ENCODE measurements at places on chromosomes 6 and 20.

DNA sequence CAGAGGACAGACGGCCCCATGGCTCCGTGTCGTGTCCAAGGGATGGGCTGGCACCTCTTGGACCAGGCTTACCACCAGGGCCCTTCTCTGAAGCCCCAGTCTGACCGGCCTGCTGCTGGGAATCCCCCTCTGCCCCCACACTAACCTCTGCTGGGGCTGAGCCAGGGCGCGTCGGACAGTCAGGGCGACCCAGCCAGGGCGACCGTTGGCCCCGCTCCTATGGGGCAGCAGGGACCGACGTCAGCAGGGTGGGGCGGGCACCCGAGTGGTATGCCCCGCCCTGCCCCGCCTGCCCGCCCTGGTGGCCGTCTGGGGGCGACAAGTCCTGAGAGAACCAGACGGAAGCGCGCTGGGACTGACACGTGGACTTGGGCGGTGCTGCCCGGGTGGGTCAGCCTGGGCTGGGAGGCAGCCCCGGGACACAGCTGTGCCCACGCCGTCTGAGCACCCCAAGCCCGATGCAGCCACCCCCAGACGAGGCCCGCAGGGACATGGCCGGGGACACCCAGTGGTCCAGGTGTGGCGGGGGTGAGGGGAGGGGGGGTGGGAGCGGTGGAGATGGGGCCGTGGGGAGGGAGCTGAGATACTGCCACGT is at the start of gene SLC17A9:
SLC17A9 (plus strand) TSS at position 337 of the 595 bp plus-strand sequence; CDS start at position 459, 122 bp downstream.
- peak; percentile 63 for DNase-seq

- DNase-seq, result peak; percentile 34
Observed at GRCh38 chr6:28218312-28219248, 6.5 kb upstream of the ZSCAN9 start.

DNA sequence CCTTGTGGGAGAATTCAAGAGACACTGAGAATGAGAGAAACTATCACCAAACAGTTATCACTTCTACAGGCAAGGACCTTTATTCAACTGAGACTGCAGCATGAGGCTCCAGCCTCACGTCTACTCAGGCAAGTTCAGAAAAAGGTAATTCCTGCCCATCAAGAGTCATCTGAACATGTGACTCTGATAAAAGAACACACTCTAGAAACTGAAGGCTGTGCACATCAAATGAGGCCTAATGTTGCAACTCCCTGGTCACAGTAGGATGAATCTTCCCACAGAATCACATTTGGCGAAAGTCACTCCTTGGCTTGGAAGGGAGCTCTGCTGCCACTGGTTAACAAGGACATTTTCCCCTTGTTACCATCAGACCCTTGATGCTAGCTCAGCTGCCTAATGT is 71.2 kb upstream of the EMILIN3 start:
- no peak for DNase-seq

DNA sequence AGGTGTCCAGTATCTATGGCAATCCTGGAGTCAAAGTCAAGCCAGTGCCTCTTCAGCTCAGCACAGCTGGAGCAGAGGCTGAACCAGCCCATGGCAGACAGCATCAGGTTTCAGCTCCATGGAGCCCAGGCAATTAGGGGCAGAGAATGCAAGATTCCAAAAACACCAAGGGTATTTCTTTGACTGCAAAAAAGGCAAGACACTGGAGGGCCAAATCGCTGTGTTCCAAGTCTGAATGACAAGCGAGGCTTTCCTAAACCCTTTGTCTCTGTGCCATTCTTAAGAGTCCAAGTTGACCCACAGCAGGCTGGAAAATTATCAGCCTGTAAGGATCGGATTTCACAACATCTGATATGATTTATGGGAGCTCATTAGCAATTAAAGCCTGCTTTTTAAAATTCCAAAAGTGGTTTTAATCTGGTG is 49.7 kb upstream of the TGM3 start:
- no peak for DNase-seq

GRCh38 chr6:139883776-139884175 is 509.3 kb upstream of the CITED2 start:
- DNase-seq, result no peak

- no peak for DNase-seq
Observed at GRCh38 chr20:54681869-54682268, 206.5 kb downstream of the DOK5 start.

GRCh38 chr6:169274781-169275180 is 21.1 kb upstream of the THBS2 start:
- no peak for DNase-seq

DNA sequence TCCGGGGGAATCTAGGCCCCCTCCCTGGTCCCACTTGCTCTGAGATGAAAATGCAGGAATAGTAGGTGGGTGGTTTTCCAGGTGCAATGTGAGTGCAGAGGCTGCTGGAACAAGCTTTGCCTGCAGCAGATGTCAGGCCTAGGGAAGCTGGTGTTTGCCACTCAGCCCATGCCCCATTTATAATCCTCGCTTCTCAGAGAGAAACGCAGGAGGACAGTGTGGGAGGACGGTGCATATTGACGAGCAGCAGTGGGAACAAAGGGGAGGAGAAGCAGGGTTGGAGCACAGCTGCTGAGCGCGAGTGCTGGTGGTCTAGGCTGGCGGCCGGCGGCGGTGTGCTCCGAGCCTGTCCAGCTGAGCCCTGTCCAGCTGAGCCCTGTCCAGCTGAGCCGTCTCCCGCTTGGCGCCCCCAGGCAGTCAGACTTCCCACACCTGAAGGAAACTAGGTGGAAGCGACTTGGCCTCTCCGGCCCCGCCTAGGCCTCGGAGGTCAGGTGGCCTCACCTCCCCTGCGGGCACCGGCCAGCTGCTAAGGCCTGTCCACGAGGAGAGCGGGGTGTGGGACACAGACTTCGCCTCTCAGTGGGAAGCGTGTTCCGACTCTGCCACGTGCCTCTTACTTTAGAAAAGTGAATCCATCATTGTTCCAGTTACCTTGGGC is 49.7 kb upstream of the FRMD1 start:
- DNase-seq, result no peak

GRCh38 chr6:169949511-169950097 is 198.2 kb downstream of the ERMARD start:
- DNase-seq, result no peak

GRCh38 chr6:100691972-100692371 is 189.2 kb downstream of the ASCC3 start:
- no peak for DNase-seq

DNA sequence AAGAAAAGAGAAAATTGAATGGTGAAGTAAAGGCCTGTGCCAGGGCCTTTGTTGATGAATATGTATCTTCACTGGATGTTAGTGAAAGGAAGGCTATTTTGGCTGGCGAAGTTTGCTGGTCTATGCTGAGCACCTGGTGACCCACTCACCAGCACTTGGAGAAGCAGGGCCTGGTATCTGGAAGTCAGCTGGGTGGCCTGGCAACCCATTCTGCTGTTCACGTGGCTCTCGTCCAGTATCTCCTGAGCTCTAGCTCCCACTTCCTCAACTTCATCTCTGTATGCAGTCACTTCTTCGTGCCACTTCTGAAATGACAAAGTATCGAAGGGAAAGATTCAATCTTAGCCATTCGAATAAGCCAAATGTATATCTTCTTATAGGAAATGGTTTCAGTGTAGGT is 283.7 kb downstream of the SYNE1 start:
- no peak for DNase-seq

GRCh38 chr6:139115989-139116758 is 18.7 kb upstream of the HECA start:
- no peak for DNase-seq

Measured in activated T-cell treated with anti-CD3 and anti-CD28 coated beads for 48 hours (primary cell).